ENCODE measurements at places on chromosomes 12 and 14.

GRCh38 chr14:104405360-104406226 lies 174.0 kb upstream of the C14orf180 start:
- DNase-seq = no peak

DNA sequence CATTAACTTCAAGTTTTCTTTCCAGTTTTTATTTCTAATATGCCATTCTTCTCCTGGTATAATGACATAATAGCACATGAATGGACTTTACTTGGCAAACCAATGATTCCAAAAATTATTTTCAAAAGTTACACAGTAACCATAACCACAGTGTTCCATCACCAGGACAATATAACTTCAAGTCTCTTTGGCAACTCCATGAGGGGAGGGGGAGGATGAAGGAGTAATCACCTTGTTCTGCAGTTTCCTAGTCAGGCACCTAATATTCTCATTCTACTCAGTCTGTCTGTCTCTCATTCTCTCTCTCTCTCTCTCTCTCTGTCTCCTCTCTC lies 66.6 kb downstream of the BTG1 start:
- no peak for DNase-seq

GRCh38 chr12:22190969-22191368 lies 143.5 kb downstream of the ST8SIA1 start:
- no peak for DNase-seq

GRCh38 chr12:82833481-82833880 lies 146.8 kb downstream of the TMTC2 start:
- DNase-seq = no peak

GRCh38 chr12:27781680-27782079 lies 1.6 kb upstream of the MANSC4 start:
- no peak for DNase-seq

Data from CD4-positive, alpha-beta T cell treated with Interferon gamma for 1 hour (primary cell).